Sigmoid colon (tissue), 7 donors: ENCODE measurements at places on chromosomes 2 and 18. TPM values are rescaled to one million over a fixed set of nuclear protein-coding genes. Genes with fewer than 3 reads are reported as not detected.

DNA sequence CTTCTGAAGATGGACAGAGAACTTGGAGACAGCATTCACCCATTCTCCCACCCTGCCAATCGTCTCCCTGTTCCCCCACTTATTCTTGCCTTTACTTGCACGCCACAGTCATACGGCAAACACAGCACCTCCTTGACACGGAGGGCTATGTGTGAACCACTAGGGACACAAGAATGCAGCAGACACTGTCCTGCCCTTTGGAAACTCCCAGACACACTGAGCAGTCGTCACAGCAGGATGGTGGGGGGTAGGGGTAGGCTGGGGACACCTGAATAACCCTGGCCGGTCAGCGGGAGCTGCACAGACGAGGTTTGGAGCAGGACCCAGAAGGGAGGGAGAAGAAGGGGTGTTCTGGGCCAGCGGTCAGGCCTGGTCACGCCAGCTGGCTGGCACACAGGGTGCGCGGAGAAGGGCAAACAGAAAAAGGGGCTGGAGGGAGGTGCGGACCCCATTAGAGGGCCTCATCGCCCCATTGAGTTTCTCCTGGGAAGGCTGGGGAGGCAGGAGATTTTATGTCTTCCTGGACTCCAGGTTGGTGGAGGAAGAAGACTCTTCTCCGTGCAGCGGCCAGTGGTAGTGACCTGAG lies 40.0 kb upstream of the FOSL2 start:
- H3K4me3 ChIP-seq, result no peak overlapping the region
- peak overlapping the region; percentile 41 for H3K27ac ChIP-seq
- peaks cover 31% of the 10 kb centered on the region for H3K4me1 ChIP-seq
- H3K36me3 ChIP-seq, result no peaks in the 10 kb centered on the region

- no peak overlapping the region for H3K4me3 ChIP-seq
- no peak for DNase-seq
- H3K27ac ChIP-seq, result no peak overlapping the region
- H3K27me3 ChIP-seq, result no peaks in the 10 kb centered on the region
- peaks cover 22% of the 10 kb centered on the region for H3K4me1 ChIP-seq
- peaks cover 26% of the 10 kb centered on the region for H3K36me3 ChIP-seq
Observed at GRCh38 chr2:238431456-238431855, 4.7 kb downstream of the ASB1 start.

Gene SERPINB7
- not detected for total RNA-seq

DNA sequence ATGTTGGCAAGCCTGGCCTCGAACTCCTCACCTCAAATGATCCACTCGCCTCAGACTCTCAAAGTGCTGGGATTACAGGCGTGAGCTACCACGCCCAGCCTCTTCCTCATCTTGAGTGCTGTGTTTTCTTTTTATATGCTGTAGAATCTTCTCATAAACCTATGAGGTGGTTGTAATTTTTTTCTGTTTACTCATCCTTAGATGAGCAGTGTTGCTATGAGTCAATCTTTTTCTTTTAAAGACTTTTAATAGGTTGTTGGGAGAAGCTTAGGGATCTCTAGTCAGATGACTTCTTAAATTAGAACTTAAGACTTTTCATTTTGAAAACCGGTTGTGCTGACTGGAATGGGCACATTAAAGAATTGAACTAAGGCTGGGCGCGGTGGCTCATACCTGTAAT lies 8.7 kb upstream of the AAK1 start:
- H3K36me3 ChIP-seq, result no peaks in the 10 kb centered on the region
- H3K27ac ChIP-seq, result no peak overlapping the region
- H3K27me3 ChIP-seq, result no peaks in the 10 kb centered on the region
- H3K4me1 ChIP-seq, result no peaks in the 10 kb centered on the region
- H3K4me3 ChIP-seq, result no peak overlapping the region

- no peak for DNase-seq
- peaks cover 13% of the 10 kb centered on the region for H3K4me1 ChIP-seq
- H3K27ac ChIP-seq, result no peak overlapping the region
- H3K27me3 ChIP-seq, result no peaks in the 10 kb centered on the region
- no peak overlapping the region for H3K4me3 ChIP-seq
Observed at GRCh38 chr2:199812493-199812892, 38.5 kb downstream of the FTCDNL1 start.

- no peaks in the 10 kb centered on the region for H3K36me3 ChIP-seq
- H3K27me3 ChIP-seq, result no peaks in the 10 kb centered on the region
- peaks cover 14% of the 10 kb centered on the region for H3K4me1 ChIP-seq
- H3K4me3 ChIP-seq, result no peak overlapping the region
- no peak for DNase-seq
Observed at GRCh38 chr18:59453468-59453961, 94.5 kb upstream of the LMAN1 start.

Gene XIRP2
- not detected for total RNA-seq

- no peaks in the 10 kb centered on the region for H3K4me1 ChIP-seq
- H3K4me3 ChIP-seq, result no peak overlapping the region
- H3K36me3 ChIP-seq, result no peaks in the 10 kb centered on the region
Observed at GRCh38 chr2:74255660-74256213, 57.3 kb downstream of the MTHFD2 start.

Gene RTP5
- 0.16 TPM for total RNA-seq

DNA sequence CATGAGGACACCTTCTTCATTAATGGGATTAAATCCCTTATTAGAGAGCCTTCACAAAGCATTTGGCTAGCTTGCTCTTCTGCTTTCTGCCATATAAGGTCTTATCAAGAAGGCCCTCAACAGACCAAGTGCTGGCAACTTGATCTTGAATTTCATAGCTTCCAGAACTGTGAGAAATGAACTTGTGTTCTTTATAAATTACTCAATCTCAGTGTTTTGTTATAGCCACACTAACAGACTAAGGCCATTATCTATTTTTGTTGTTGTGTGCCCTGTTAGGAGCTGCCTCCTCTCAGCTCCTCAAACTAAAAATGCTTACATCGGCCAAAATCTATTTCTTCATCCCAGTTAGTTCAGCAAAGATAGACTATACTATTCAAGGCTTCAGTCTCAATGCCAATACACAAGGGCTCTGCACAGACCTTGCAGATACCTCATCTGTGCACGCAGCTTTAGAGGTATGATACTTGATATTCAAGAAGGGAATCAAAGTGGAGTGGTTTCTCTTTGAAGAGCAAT lies 182.9 kb downstream of the GPD2 start:
- no peaks in the 10 kb centered on the region for H3K36me3 ChIP-seq
- no peak overlapping the region for H3K4me3 ChIP-seq
- no peaks in the 10 kb centered on the region for H3K27me3 ChIP-seq
- H3K27ac ChIP-seq, result no peak overlapping the region

DNA sequence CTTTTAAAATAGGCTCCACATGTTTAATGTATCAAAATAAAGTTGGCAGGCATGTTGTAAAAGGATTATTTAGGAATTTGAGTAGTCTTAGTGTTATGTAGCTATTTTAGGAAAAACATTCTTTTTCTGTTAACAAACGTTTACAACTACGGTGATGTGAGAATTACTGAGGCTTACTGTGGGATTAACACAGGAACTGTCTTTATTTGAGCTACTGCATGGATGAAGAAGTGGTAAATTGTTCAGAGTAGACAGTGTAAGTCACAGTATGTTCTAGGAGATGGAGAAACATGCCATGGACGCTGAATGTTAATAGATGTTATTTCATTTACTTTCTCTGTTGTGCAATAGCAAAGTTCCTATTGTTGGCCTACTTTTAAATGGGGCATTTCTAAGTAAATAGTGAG lies 1.6 kb downstream of the PPM1B start:
- DNase-seq, result no peak
- peak overlapping the region; percentile 77 for H3K4me3 ChIP-seq
- no peaks in the 10 kb centered on the region for H3K36me3 ChIP-seq
- H3K27me3 ChIP-seq, result no peaks in the 10 kb centered on the region
- peaks cover 29% of the 10 kb centered on the region for H3K4me1 ChIP-seq
- H3K27ac ChIP-seq, result peak overlapping the region; percentile 99

GRCh38 chr2:48496849-48497248 lies 33.1 kb upstream of the STON1 start:
- no peak for DNase-seq
- no peaks in the 10 kb centered on the region for H3K36me3 ChIP-seq
- no peaks in the 10 kb centered on the region for H3K27me3 ChIP-seq
- H3K4me1 ChIP-seq, result no peaks in the 10 kb centered on the region
- H3K27ac ChIP-seq, result no peak overlapping the region

Gene RAPGEF4
- total RNA-seq, result 7.6 TPM

Gene CXCR2
- total RNA-seq, result not detected

GRCh38 chr18:79458131-79458838 lies 62.6 kb downstream of the NFATC1 start:
- H3K27me3 ChIP-seq, result no peaks in the 10 kb centered on the region
- H3K4me1 ChIP-seq, result peaks cover 27% of the 10 kb centered on the region
- H3K27ac ChIP-seq, result peak overlapping the region; percentile 59
- peaks cover 43% of the 10 kb centered on the region for H3K36me3 ChIP-seq
- DNase-seq, result peak; percentile 87
- peak overlapping the region; percentile 22 for H3K4me3 ChIP-seq

Gene RBM44
- total RNA-seq, result 1.7 TPM

DNA sequence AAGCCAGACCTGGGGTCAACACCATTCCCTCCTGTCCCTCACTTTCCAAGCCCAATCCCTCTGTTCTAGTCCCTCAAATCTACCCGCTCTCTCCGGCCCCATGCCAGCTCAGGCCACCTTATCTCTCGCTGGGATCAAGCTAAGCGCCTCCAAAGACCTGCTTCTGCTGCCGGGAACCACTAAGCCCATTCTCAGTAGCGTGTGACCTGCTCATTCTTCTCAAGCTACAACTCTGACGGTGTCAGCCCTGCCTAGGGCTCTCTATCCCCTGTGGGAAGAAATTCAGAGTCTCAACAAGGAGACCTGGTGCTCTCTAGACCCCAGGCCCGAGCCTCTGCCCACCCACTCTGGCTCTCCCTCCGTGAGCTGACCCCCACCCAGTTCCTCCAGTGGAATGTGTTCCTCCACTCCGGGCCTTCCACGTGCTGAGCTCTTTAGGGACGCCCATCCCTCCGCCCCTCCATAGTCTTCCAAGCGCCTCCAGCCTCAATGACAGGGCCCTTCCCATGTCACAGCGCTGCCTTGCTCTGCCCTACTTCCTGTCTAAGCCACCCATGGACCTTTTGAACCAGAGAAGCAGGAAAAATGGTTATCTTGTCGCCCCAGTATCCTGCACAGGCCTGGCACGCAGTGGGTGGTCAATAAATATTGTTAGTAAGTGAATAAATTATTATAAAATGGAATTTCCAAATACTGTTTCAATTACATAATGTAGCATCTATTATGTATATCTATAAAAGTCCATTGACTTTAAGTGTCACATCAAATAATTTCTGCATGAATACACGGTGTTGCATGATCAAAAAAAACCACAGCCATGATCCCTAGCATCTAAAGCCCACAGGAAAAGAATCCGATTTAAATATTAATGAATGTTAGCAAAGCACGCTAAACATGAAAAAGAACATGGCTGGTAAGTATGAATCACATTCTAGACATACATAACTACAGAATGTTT lies 127.6 kb downstream of the ZNF516 start:
- DNase-seq, result peak; percentile 56
- H3K4me1 ChIP-seq, result no peaks in the 10 kb centered on the region
- no peak overlapping the region for H3K4me3 ChIP-seq
- no peaks in the 10 kb centered on the region for H3K27me3 ChIP-seq

Gene STK36
- total RNA-seq, result 21.4 TPM

GRCh38 chr18:13409026-13409425 lies 190.5 kb downstream of the LDLRAD4 start:
- DNase-seq, result no peak
- no peak overlapping the region for H3K27ac ChIP-seq
- H3K36me3 ChIP-seq, result no peaks in the 10 kb centered on the region
- H3K4me1 ChIP-seq, result peaks cover under 1% of the 10 kb centered on the region
- no peak overlapping the region for H3K4me3 ChIP-seq

Gene MC5R
- total RNA-seq, result not detected
